HAP-1 (cell line): ENCODE measurements at places on chromosomes 1 and 21.

DNA sequence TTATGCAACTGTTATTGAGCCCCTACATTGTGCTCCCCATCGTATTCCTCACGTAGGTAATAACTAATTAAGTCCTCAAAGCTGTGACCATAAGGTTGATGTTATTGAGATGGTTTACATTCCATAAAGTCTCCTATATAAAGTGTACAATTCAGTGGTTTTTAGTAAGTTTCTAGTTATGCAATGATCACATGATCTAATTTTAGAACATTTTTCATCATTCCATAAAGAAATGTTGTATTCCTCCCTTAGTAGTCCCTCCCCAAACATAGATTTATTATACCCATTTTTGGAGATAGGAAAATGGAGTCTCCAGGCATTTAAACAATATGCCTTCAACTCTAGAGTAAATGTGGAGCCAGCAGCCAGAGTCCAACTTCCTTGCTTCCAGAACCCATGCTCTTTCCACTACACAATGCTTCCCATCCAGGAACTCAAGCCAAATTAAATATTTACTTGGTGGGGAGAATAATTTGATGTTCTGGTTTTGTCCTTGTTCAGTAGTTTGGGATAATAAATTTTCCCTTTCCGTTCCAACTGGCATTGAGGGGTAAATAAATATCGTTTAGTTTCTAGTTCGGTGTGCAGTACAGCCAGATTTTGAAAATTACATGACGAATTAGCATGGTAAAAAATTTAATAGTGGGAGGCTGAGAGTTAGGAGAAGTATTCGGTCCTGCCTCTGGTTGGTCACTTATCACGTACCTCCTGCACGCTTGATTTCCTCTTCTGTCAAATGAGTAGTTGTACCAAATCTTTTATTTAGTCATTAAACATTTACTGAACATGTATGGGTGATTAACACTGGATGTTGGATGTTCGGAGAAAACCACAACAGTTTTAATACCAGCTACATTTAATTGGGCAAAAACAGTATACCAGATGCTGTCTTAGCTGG is 66.3 kb downstream of the CACHD1 start:
- DNase-seq: no peak

DNA sequence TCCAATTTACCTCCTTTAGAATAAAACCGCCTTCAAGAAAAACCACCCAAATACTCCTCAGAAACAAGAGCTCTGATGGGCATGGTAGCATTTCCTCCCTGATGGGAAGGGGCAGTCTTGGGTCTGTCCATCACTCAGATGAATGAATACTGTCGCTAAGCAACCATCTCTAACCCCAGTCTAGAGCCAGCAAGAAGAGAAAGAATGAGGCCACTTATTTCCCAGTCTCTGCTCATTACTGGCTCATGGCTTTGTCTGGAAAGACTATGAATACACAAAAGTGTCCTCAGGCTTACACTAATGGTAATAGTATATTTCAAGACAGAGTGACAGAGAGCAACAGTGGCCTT is 51.0 kb upstream of the F3 start:
- DNase-seq: peak; percentile 36

DNA sequence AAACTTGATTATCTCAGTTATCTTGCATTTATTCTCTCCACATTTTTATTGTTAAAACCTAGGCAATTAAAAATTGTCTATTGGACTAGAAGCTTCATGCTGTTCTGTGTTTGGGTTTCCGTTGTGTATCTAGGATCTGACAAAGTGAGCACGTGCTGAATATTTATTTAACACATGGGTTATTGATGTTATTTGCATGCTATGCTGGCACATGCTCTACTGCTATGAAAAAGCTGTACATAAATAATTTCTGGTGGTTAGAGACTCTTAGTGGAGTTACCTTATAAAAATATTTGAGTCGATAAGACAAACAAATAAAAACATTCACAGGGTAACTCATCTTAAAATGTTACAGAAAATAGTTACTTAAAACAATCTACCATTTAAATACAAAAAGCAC is 1769.7 kb downstream of the MRPL39 start:
- DNase-seq: no peak

GRCh38 chr1:45535988-45536766 is 14.4 kb upstream of the AKR1A1 start:
- no peak for DNase-seq

- no peak for DNase-seq
These were observed 36.0 kb upstream of the SLC35F3 start for GRCh38 chr1:233868461-233868860.

- no peak for DNase-seq
These were observed 11.6 kb upstream of the CTRC start for GRCh38 chr1:15426492-15427279.
